Stimulated activated CD8-positive, alpha-beta memory T cell treated with anti-CD3 and anti-CD28 coated beads, Interleukin-4, amount 100 ng/mL, for 1 hour (primary cell): ENCODE measurements at places on chromosomes 16 and 17.

DNA sequence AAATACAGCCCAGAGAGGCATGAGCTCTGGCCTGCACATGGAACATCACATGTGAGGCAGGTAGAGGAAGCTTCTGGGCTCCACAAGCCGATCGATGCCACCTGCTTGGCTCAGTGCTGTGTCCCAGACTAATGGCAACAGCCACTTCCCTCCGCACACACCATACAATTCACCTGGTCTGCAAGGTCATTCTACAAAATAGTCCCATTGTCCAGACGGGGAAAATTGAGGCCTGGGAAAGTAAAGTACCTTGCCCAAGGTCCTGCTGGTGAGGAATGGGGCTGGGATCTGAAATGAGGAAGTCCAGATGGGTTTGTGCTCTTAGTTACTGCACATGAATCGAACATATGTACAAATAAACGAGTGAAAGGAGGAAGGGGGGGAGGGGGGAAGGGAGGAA, 88.0 kb downstream of the LITAF start:
- no peak for DNase-seq

DNA sequence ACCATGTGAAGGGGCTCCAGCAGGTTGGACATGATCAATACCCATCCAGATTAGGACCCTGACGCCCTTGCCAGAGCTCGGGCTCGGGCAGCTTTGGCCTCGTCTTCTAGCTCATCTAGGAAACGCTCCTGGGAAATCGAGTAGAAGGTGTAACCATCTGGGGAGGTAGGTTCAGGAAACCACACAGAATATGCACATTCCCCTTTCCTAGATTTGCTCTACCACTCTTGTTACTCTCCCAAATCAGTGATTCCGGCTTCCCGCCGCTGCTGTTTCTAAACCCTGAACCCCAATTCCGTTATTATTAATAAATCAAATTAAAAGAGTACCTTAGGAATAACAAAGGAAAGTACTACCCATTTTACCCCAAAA, 507 bp downstream of the COA3 start:
- no peak for DNase-seq

DNA sequence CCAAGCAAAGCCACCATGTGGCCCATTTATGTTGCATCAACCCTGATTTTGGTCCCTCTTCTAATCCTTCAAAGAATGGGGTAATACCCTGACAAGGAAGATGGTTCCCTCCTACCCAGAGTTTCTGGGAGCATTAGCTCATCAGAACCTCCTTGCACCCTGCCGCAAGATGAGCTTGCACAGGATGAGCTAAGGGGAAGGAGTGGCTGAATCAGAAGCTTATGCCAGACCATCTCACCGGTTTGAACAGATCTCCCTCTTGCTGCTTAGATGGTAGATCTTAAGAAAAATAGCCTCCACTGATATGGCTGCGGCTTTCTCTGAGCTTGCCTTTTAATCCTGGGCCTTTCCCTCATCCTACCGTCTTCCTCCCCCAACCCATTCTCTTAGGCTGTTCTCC, 175.1 kb downstream of the SOX9 start:
- no peak for DNase-seq

GRCh38 chr16:68951991-68952877, 108.9 kb downstream of the TANGO6 start:
- DNase-seq, result no peak

DNA sequence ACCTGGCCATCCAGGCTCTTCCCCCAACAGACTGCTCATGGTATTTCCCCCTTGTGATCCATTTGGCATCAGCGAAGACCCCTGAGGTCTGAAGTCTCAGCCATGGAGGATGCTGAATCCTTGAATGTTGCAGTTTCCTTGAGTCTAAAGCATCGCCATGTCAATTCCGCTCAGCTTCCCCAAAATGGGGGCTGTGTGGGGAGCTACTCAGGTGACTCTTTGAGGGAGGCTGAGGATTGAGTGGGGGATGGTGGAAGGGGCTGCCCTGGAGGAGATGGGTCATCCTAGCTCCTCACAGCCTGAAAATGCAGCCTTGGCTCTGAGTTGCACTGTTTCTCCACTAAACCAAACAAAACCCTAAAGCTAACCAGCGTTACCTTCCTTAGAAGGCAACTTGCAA, 2.6 kb downstream of the C16orf78 start:
- no peak for DNase-seq
